ENCODE measurements at places on chromosomes 13 and 19.

GRCh38 chr19:32858155-32858554 is 11.4 kb downstream of the SLC7A9 start:
- no peak for DNase-seq

DNA sequence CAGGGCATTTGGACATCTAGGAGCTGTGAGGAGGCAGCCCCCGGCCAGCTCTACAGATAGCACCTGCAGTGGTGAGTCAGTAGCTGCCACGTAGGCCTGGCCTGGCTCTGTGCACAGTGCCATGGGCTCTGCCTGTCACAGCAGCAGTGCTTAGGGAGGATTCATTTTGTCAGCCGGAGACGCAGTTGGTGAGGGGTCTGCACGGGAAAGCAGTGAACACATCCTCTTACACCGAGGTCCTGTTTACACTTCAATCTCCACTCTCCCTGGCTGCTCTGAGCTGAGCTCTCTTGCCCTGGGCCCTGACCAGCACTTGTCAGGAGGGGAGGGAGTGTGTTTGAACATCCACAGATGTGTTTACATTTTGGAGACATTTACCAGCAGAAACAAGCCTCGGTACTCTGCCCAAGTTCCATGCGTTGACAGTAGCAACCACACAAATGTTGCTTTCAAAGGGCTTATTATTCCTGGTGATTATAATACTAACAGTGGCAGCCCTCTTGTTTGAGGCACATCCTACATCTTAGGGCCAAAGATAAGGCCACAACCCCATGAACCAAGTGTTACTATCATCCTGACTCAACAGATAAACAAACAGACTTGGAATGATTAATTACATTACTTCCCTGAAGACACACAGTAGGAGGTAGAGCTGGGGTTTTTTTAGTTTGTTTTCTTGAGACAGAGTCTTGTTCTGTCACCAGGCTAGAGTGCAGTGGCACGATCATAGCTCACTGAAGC is 148.9 kb downstream of the USP12 start:
- no peak for DNase-seq

GRCh38 chr13:47337781-47338507 is 441.1 kb upstream of the HTR2A start:
- no peak for DNase-seq

- DNase-seq = no peak
Observed at GRCh38 chr13:78409172-78409571, 194.2 kb downstream of the POU4F1 start.

- DNase-seq = no peak
Observed at GRCh38 chr13:44905556-44905955, 83.7 kb downstream of the NUFIP1 start.

DNA sequence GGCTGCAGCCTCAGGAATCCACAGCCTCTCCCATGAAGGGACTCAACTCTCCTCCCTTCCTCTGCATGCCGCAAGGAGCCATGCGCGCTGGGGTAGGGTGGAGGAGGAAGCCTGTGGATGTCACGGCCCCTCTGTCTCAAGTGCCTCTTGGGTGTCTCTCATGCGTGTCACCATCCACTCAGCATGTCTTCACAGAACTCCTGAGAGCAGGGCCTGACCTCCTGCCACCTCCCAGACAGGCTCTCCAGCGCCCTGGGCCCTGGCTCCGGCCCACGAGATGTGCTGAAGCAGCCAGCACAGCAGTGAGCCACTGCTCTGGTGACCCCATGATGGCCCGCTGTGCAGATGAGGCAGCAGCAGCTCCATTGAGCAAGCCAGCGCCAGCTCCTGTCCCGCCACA is 25.9 kb upstream of the SPACA7 start:
- no peak for DNase-seq

GRCh38 chr19:15154002-15154612 is 46.7 kb downstream of the NOTCH3 start:
- peak; percentile 75 for DNase-seq

DNA sequence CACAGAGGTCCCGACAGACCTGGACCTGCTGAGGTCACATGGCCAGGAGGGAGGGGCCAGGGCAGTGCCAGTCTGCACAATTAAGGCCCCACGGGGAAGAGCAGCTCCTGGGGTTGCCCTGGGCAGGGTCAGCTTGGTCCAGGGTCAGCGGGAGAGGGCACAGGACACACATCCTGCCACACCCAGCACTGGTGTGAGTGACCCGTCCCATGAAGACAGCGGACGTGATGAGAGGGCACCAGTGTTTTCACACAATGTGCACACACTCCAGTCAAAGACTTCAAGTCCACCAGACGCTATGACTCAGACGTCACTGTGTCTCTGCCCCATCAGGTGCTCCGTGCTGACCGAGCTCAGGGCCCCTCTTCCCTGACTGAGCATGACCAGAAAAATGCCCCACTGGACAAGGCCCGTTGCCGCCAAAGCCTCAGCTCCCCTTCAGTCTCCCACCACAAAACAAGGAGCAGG is 4.2 kb downstream of the TMEM259 start:
- DNase-seq = no peak

DNA sequence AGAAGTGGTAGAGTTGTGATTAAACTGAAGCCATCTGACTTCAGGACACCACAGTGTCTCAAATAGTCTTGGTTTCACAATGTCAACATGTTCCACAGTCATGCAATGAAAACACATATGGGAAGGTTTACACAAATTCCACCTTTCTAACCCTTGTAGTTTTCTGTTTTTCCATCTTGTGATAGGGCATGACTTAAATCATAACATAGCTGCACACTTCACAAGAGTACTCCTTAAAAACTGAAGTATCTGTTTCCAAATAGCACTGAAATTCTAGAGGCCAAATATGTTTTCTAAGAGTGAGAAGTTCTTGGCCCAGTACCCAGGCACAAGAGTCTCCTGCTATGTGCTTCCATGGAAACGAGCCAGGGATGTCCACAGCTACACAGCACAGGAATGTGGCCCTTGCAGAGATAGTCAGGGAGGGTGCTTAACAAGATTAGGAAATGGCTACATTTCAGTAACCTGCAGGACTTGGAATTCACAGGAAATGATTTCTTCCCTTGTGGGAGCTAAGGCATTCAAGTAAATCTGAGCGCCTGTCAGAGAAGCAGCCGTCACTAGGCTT is 269.1 kb downstream of the NDFIP2 start:
- DNase-seq = no peak

GRCh38 chr19:543910-544608 is at the start of gene GZMM:
TSS of gene GZMM (plus strand) at chr19:544053. CDS start at chr19:544072, 19 bp downstream.
- peak; percentile 94 for DNase-seq
